ENCODE measurements at places on chromosomes 3 and 15. TPM values are rescaled to one million over a fixed set of nuclear protein-coding genes. Genes with fewer than 3 reads are reported as not detected.

TPRG1 gene
- polyA plus RNA-seq, result 8.7 TPM

GOLGA8T gene
- polyA plus RNA-seq, result 0.10 TPM

NKTR gene
- 64.7 TPM for polyA plus RNA-seq

GRCh38 chr15:101614001-101614585, 38.1 kb downstream of the TM2D3 start:
- DNase-seq, result no peak

- DNase-seq, result no peak
Observed at GRCh38 chr3:78645628-78646310, 1122.0 kb downstream of the ROBO1 start.

- no peak for DNase-seq
Observed at GRCh38 chr3:127655641-127656040, 17.1 kb upstream of the ABTB1 start.

GRCh38 chr3:69199942-69200341, 77.5 kb upstream of the LMOD3 start:
- no peak for DNase-seq

- no peak for DNase-seq
Observed at GRCh38 chr3:147328711-147329110, 77.6 kb downstream of the ZIC4 start.

GRCh38 chr15:40277471-40277870, 5.4 kb downstream of the ANKRD63 start:
- DNase-seq, result no peak

DNA sequence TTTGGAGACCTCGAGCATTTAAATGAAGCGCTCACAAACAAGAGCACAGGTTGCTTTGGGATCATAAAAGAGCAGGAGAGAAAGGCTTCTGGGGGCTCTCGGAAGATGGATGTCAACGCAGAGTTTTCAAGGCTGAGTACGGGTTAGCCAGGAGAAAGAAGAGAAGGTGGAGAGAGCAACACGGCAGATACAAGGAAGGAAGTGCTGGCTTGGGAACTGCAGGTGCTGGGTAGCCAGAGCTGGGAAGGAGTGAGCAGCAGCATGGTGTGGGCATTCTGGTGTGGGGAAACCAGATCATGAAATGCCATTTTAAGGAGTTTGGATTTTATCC, 580 bp upstream of the RUBCN start:
- DNase-seq, result no peak

- peak; percentile 45 for DNase-seq
Observed at GRCh38 chr3:172324611-172325203, 123.5 kb downstream of the GHSR start.

- no peak for DNase-seq
Observed at GRCh38 chr15:90232196-90232595, 1.5 kb downstream of the CIB1 start.

DNA sequence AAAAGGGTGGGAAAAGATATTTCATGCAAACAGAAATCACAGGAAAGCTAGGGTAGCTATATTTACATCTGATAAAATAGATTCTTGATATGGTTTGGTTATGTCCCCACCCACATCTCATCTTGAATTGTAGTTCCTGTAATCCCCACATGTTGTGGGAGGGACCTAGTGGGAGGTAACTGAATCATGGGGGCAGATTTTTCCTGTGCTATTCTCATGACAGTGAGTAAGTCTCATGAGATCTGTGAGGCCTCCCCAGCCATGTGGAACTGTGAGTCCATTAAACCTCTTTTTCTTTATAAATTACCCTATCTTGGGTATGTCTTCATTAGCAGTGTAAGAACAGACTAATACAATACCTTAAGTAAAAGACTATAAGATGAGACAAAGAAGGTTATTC, 558.1 kb downstream of the RSL24D1 start:
- DNase-seq, result no peak

DNA sequence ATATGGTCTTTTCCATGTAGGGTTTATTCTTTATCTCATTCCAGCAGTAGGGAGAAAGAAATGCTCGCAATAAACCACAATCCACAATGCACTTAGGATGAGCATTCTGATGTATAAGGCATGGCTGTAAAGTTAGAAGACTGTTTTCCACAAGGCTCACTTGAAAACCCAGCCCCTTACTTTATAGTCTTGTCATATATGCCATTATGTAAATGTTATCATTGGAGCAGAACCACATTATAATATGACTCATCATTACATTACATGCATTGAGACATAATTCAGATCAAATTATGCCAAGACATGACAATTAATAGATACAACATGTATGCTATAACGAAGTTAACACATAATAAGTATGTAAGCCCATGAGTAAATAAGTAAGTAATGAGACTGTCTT, 348.1 kb downstream of the LSAMP start:
- no peak for DNase-seq

- no peak for DNase-seq
Observed at GRCh38 chr3:8279886-8280550, 221.6 kb upstream of the LMCD1 start.

- no peak for DNase-seq
Observed at GRCh38 chr3:180548050-180548449, 53.9 kb upstream of the TTC14 start.

- DNase-seq, result no peak
Observed at GRCh38 chr3:183013856-183014255, 33.5 kb upstream of the DCUN1D1 start.

- DNase-seq, result no peak
Observed at GRCh38 chr3:102691507-102691906, 256.7 kb downstream of the ZPLD1 start.

DNA sequence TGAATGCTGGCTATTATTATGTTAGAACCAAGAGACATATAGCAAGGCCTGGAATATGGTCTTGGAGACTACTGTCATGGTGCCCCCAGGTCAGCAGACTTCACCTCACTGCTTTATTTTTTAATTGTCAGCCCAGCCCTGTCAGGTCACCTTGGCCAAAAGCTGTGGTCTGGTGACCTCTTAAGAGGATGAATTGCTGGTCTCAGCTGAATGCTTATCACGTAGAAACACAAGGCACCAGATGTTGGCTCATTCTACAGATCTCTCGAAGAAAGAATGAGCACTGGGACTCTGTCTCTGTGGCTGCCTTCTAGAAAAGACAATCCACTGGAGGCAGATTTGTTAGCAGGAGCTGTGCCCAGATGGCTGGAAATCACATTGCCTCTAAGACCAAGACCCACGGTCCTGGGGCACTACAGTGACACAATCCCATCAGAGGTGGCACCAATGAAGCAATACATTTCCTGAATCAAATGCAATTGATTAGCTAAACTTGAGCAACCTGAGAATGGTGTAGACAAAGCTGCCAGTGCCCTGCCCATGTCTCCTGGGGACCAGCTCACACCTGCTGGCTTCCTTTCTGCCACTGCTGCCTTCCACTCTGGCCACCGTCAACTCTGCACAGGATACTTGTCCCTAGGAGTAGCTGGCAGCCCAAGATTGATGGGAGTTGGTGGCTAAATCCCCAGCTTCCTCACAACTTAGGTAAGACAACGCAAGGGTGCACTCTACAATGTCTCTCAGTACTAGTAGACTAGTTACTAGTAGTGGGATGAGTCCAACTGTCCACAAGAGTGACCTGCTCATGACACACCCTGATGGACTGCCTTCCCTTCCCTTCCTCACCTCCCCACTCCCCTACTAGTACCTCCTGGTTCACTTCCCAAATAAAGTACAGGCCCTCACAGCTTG, 384.9 kb upstream of the PROK2 start:
- DNase-seq, result no peak

GRCh38 chr3:55765906-55766701, 279.0 kb upstream of the WNT5A start:
- no peak for DNase-seq

GRCh38 chr3:169083163-169083562, 580.3 kb downstream of the MECOM start:
- no peak for DNase-seq
